Endodermal cell (in vitro differentiated cells): ENCODE measurements at places on chromosomes 1 and 21. TPM values are rescaled to one million over a fixed set of nuclear protein-coding genes. Genes with fewer than 3 reads are reported as not detected.

Gene LMX1A
- 0.13 to 2.7 TPM (median 0.21 TPM) in 3 replicates for total RNA-seq

Gene MXRA8
- 28.3 and 29.8 TPM in 2 replicates for total RNA-seq

Gene FAM43B
- 0.19 to 0.80 TPM (median 0.29 TPM) in 3 replicates for total RNA-seq

Gene PIK3CD
- 9.1 to 13.9 TPM (median 13.2 TPM) in 3 replicates for total RNA-seq

Gene SYT6
- 4.4 and 6.3 TPM in 2 replicates for total RNA-seq

Gene WLS
- 80.5 and 90.8 TPM in 2 replicates for total RNA-seq

Gene MAEL
- total RNA-seq, result 0.16 TPM in 1 of 2 replicates, not detected in the other

Gene AGO3
- total RNA-seq, result 39.8 to 44.5 TPM (median 40.2 TPM) in 3 replicates

Gene IRF6
- total RNA-seq, result 18.2 to 40.6 TPM (median 20.9 TPM) in 3 replicates
